ENCODE measurements at places on chromosomes 16 and 17.
A peak's percentile ranks its signal among the peaks of the same experiment; 100 is the strongest.

- DNase-seq = no peak
These were observed 210.4 kb downstream of the GSG1L start for GRCh38 chr16:27853101-27853500.

GRCh38 chr16:56987692-56988091 lies 1.7 kb upstream of the NLRC5 start:
- DNase-seq = no peak

DNA sequence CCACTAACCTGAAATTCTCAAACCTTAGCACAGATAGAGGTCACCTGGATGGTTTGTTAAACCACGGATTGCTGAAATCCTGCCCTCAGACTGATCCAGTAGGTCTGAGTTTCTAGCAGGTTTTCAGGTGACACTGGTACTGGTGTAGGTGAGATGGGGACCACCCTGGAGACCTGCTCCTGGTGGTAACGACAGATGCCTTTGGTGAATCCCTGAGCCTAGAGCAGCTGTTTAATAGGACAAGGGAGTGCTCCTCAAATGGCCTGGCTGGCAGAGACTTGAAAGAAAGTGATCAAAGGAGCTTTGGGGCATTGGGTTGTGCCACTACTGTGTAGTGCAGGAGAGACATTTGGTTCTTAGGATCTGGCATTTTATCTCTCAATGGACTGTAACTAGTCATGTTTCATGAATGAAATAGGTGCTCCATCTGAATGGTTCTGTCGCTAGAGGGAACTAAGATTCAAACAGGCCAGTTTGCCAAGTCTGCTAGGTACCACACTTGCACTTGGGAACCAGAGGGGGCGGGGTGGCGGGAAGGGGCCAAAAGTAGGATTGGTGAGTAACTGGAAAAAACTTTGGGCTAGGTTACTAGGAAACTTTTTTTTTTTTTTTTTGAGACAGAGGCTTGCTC lies 2.9 kb upstream of the IFI35 start:
- no peak for DNase-seq

DNA sequence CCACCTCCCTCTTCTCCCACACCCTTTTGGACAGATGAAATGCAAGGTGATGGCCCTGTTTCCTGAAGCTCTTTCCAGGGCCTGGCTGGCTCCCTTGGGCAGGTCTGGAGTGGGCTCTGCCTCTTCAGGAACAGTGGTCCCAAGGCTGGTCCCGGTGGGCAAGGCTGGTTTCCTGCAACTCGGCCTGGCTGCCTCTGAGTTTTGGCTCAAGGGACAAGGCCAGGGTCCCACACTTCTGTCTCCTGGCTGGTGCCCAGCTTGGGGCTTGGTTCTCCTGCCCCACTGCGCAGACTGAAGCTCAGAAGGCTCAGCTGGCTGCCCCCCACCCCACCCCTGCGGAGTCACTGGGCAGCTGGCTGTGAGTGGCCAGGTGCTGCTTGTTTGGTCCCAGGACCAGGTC lies 3.8 kb upstream of the ACTG1 start:
- DNase-seq = no peak

- peak; percentile 58 for DNase-seq
These were observed at the start of gene FLII for GRCh38 chr17:18258356-18259038. Gene FLII, minus strand, starts transcription at chr17:18258738. Its CDS starts 48 bp downstream, at chr17:18258690.

GRCh38 chr17:35023538-35023937 lies 40.0 kb downstream of the RFFL start:
- no peak for DNase-seq

DNA sequence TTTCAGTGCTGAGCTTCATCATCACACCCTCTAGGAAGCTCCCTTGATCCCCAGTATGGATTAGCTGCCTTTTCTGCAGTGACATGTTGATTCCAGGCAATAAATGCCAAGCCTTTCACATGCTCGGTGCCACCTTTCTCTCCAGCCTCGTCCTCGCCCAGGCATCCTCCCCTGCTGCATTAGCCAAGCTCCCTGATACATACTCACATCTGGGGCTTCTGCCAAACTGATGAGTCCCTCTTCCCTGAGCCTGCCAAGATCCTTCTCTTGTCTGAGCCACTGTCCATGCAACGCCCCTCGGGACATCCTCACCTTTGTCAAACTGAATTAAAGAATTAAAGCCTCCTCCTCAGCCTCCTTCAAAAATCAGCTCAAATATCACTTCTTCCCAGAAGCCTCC lies 538.5 kb upstream of the CDH11 start:
- DNase-seq = no peak

GRCh38 chr17:28908640-28909167 lies 5.8 kb upstream of the DHRS13 start:
- no peak for DNase-seq

DNA sequence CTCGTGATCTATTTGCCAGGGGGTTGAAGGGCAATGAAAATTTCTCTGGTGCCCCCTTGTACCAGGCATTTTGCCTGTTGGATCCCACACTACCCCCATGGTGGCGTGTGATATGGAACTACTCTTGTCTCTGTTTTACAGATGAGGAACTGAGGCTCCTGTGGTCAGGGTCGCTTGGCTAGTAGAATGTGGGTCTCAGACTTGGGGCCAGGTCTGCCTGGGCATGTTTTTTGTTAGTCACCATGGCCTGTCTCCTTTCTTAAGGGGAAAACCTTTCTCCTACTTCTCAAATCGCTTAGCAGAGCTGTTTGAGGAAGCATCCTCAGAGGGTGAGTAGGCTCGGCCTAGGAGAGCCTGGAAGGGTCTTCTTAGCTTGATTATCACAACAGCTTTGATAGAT lies 51.2 kb downstream of the CLEC16A start:
- no peak for DNase-seq

- no peak for DNase-seq
These were observed 1033.6 kb downstream of the CDH8 start for GRCh38 chr16:61002479-61003204.

- no peak for DNase-seq
These were observed 39.7 kb downstream of the ARHGAP17 start for GRCh38 chr16:24975428-24975889.

DNA sequence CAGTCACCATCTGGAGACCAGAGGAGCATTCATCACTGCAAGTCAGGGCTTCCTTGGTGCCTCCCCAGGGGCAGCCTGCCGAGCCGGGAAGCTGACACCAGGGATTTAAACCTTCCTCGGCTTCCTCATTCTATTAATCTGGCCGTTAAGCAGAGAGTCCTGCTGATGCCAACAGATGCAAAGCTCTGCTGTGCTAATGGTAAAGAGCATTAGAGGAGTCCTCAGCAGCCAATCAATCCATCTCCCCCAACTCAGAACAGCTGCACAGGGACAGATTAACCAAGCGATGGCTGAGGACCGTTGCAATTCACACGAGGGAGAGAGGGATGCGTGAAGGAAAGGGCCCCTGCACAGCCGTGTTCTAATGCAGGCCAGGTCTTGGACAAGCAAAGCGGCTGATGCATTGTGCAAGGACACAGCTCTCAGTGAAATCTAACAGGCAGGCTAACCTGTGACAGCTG lies 116.6 kb downstream of the XYLT1 start:
- DNase-seq = no peak

- DNase-seq = no peak
These were observed 60.1 kb downstream of the SRCIN1 start for GRCh38 chr17:38545531-38546225.

GRCh38 chr16:4272114-4272956 lies 488 bp downstream of the TFAP4 start:
- DNase-seq = peak; percentile 26

Measured in HS-27A (cell line).